ENCODE measurements at places on chromosomes 6 and 20. TPM values are rescaled to one million over a fixed set of nuclear protein-coding genes. Genes with fewer than 3 reads are reported as not detected.

Gene VGLL2
- total RNA-seq = not detected

Gene DAAM2
- total RNA-seq = not detected

Gene PRKN
- 0.22 TPM for total RNA-seq

Gene SMOC2
- total RNA-seq = not detected

Gene SDC4
- 98.1 TPM for total RNA-seq

Gene EPB41L2
- 27.2 TPM for total RNA-seq

Gene SFT2D1
- 60.9 TPM for total RNA-seq

Gene RIPOR2
- total RNA-seq = 54.4 TPM

Gene CD2AP
- total RNA-seq = 28.8 TPM

Gene TCF21
- total RNA-seq = not detected

GRCh38 chr6:41846666-41847237 is 48.4 kb downstream of the USP49 start:
- H3K4me3 ChIP-seq = no peak overlapping the region
- no peaks in the 10 kb centered on the region for H3K27me3 ChIP-seq
- H3K36me3 ChIP-seq = no peaks in the 10 kb centered on the region
- DNase-seq = peak; percentile 38

- H3K4me3 ChIP-seq = peak overlapping the region; percentile 80
- peak overlapping the region; percentile 96 for H3K27ac ChIP-seq
- no peaks in the 10 kb centered on the region for H3K36me3 ChIP-seq
- peaks cover 21% of the 10 kb centered on the region for H3K4me1 ChIP-seq
Measured at GRCh38 chr6:28337121-28337520, 1.2 kb upstream of the ZSCAN31 start.

GRCh38 chr6:80174900-80175572 is 68.6 kb downstream of the BCKDHB start:
- no peaks in the 10 kb centered on the region for H3K27me3 ChIP-seq
- H3K4me1 ChIP-seq = no peaks in the 10 kb centered on the region
- H3K36me3 ChIP-seq = no peaks in the 10 kb centered on the region
- DNase-seq = no peak
- no peak overlapping the region for H3K27ac ChIP-seq

- no peaks in the 10 kb centered on the region for H3K27me3 ChIP-seq
- no peaks in the 10 kb centered on the region for H3K4me1 ChIP-seq
- H3K27ac ChIP-seq = no peak overlapping the region
- H3K4me3 ChIP-seq = no peak overlapping the region
- H3K36me3 ChIP-seq = no peaks in the 10 kb centered on the region
Measured at GRCh38 chr6:89483111-89483720, 50.3 kb downstream of the ANKRD6 start.

GRCh38 chr6:13854716-13855250 is 40.4 kb upstream of the MCUR1 start:
- no peak for DNase-seq
- H3K4me1 ChIP-seq = no peaks in the 10 kb centered on the region
- H3K4me3 ChIP-seq = no peak overlapping the region
- H3K36me3 ChIP-seq = no peaks in the 10 kb centered on the region
- H3K27ac ChIP-seq = no peak overlapping the region
- H3K27me3 ChIP-seq = no peaks in the 10 kb centered on the region

DNA sequence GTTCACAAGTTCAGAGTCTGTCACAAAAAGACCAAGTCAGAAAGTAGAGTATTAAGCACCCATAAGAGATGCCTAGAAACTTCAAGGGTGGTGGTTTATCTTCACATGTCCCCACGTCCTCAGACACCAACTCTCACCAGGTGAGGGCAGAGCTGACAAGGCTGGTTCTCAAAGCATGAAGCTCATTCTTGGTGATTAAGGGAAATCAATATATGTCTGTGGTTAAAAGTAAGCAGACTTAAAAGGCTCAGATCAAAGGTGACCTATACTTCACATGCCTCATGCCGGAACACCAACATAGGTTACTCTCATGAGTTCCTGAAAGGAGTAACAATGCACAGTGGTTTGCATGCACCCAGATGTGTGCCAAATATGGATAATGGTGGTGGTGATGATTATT is 27.0 kb downstream of the IL17A start:
- no peaks in the 10 kb centered on the region for H3K4me1 ChIP-seq
- no peaks in the 10 kb centered on the region for H3K27me3 ChIP-seq
- no peaks in the 10 kb centered on the region for H3K36me3 ChIP-seq
- H3K4me3 ChIP-seq = no peak overlapping the region

DNA sequence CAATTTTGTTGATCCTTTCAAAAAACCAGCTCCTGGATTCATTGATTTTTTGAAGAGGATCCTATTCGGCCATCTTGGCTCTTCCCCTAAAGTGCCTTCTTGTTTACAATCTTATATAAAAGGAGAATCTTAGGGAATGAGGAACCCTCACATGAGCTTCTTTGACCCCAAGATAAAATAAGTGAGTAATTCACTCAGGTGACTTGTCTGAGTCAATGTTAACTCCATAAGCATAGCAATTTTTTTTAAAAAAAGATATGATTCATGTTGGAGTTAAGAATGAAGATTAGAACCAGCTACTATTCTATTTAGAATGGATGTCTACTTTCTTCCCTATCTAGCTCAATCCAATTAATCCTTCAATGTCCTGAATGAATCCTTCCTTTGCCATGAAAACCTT is 21.0 kb downstream of the WASF1 start:
- no peaks in the 10 kb centered on the region for H3K27me3 ChIP-seq
- H3K27ac ChIP-seq = no peak overlapping the region
- no peak for DNase-seq
- H3K4me3 ChIP-seq = no peak overlapping the region

DNA sequence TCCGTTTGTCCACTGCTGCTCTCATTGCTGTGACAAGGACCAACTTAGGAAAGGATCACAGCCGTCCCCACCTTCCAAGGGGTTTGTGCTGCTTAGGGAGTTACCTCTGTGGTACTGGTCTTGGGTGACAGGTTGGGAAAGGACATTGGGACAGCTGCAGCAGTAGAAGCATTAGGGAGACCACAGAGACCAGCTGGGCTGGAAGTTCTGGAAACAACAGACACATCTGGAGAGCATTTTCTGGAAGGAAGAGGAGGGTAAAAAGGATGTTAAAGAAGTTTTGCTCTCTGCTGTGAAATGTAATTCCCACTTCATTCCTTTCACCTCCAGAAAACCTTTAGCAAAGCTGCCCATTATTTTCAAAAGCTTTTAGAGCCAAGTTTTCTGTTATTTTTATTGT is 304.2 kb downstream of the LRFN2 start:
- H3K36me3 ChIP-seq = no peaks in the 10 kb centered on the region
- H3K4me1 ChIP-seq = no peaks in the 10 kb centered on the region
- DNase-seq = no peak
- no peaks in the 10 kb centered on the region for H3K27me3 ChIP-seq
- no peak overlapping the region for H3K4me3 ChIP-seq

DNA sequence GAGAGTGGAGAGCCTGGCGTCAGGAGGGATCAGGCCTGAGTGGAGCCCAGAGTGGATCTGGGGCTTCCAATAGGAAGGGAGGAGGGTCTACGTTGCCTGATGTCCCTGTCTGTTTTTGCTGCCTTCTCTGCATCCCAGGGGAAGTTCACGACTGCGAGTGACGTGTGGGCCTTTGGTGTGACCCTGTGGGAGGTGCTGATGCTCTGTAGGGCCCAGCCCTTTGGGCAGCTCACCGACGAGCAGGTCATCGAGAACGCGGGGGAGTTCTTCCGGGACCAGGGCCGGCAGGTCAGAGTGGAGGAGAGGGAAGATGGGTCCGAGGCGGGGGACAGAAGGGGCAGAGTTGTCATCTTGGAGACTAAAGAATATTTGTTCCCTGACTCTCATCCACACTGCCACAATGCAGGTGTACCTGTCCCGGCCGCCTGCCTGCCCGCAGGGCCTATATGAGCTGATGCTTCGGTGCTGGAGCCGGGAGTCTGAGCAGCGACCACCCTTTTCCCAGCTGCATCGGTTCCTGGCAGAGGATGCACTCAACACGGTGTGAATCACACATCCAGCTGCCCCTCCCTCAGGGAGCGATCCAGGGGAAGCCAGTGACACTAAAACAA is 9.2 kb upstream of the GTF2H4 start:
- H3K4me1 ChIP-seq = no peaks in the 10 kb centered on the region
- H3K36me3 ChIP-seq = no peaks in the 10 kb centered on the region
- no peak overlapping the region for H3K27ac ChIP-seq
- no peak overlapping the region for H3K4me3 ChIP-seq
- DNase-seq = no peak

DNA sequence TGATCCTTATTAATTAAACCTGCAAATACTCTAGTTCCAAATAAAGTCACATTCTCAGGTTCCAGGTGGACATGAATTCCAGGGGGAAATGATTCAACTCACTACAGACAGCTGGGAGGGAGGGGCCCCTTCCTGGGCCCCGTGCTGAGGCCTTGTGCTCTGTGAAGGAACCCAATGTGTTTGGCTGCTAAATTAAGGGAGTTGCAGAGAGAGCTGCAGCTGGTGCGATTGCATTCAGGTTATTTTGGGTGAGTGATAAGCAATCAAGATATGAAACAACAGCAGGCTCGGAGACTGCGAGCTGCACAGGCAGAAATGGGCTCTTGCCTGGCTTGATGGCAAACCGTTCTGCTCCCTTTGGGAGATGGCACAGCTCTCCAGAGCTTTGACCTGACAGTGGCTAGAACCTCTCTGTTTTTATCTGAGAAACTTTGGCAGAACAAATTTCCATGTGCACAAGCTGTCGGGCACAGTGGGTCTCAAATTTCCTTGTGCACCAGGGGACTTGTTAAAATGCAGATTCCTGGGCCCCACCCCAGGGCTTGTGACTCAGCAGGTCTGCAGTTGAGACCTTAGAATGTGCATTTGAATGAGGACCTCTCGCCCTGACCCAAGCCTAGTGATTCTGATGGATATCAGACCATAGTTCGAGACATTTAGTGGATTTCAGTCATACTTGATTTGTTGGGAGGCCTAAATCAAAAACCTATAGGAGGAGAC is 9.8 kb downstream of the MAPK13 start:
- H3K27ac ChIP-seq = no peak overlapping the region
- no peaks in the 10 kb centered on the region for H3K27me3 ChIP-seq
- no peak for DNase-seq
- no peak overlapping the region for H3K4me3 ChIP-seq

DNA sequence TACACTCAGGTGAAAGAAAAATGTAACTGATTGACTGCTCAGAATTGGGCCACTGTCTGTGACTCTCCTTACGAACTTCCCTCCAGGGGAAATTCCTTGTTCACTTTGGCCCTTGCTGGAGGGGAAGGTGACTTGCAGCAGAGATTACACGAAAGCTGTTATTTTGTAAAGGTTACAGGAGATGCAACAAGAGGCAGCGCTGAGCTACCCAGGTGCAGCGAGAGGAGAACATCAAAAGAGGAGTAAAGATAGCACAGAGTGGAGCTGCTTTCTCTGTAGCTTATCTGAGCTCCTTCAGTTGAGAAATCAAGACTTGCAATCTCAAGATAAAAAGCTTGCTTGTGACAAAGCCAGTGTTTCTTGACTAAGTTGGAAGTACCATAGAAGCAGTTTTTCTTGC is 144.6 kb downstream of the ARHGAP18 start:
- H3K4me1 ChIP-seq = no peaks in the 10 kb centered on the region
- no peak for DNase-seq
- no peaks in the 10 kb centered on the region for H3K36me3 ChIP-seq
- H3K4me3 ChIP-seq = no peak overlapping the region

DNA sequence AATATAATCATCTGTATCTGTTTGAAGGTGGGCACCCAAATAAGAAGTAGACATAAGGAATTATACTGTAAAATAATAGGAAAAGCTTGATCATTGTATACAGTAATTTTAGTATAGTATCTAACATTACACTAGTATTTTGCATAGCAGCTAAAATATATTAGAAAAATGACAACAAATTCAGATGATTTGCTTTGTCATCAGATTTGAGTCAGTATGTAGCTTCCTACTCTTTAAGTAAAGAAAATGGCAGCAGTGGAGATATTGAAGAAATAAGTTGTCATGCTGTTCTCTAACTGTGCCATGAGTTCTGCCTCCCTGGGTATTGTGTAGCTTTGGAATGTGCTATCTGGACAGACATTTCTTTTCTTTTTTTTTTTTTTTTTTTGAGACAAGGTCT is 74.4 kb downstream of the TIAM2 start:
- no peaks in the 10 kb centered on the region for H3K36me3 ChIP-seq
- H3K27me3 ChIP-seq = no peaks in the 10 kb centered on the region
- no peak overlapping the region for H3K4me3 ChIP-seq
- H3K27ac ChIP-seq = no peak overlapping the region

DNA sequence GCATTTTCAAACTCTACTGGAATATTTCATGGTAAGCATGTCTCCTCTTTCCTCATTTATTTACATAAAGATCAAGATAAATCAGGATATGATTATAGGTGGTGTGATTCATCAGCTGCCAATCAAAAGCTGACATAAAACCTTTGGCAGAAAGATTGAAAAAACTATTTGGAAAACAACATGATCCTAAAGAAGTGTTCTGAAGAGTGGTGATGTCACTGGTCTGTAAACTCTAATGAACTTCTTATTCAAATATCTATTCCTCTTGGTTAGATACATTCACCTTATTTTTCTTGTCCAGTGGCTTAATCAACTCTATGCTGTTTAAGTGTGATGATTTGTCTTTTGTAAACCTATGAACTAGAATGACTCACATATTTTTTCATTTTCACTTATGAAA is 535.5 kb upstream of the CITED2 start:
- H3K36me3 ChIP-seq = no peaks in the 10 kb centered on the region
- H3K27ac ChIP-seq = no peak overlapping the region
- no peaks in the 10 kb centered on the region for H3K27me3 ChIP-seq
- no peak overlapping the region for H3K4me3 ChIP-seq

DNA sequence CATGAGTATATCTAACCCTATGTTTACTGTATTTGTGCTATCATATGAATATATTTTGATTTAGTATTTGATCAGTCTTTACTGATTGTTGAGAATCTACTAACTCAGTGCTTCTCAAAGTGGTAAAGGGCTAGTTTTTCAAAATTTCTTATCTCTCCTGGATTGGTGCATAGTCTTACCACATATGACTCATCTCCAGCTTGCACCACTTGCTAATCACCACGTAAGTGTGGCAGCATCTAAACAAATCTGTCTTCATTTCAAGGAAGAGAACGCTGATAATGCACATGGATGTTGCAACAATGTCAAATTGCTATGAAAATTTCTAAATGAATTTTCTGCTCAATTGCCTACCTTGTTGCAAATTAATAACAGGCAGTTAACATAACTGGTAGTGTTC is 299.5 kb downstream of the PAX1 start:
- no peak overlapping the region for H3K27ac ChIP-seq
- H3K4me1 ChIP-seq = no peaks in the 10 kb centered on the region
- DNase-seq = no peak
- H3K27me3 ChIP-seq = no peaks in the 10 kb centered on the region
- H3K36me3 ChIP-seq = no peaks in the 10 kb centered on the region
- no peak overlapping the region for H3K4me3 ChIP-seq

GRCh38 chr6:27893059-27893835 is 18.9 kb downstream of the OR2B2 start:
- peak; percentile 91 for DNase-seq
- H3K4me1 ChIP-seq = peaks cover 19% of the 10 kb centered on the region
- H3K27me3 ChIP-seq = no peaks in the 10 kb centered on the region
- peak overlapping the region; percentile 82 for H3K4me3 ChIP-seq

- no peak for DNase-seq
- no peaks in the 10 kb centered on the region for H3K27me3 ChIP-seq
- H3K4me3 ChIP-seq = no peak overlapping the region
- no peaks in the 10 kb centered on the region for H3K4me1 ChIP-seq
- no peaks in the 10 kb centered on the region for H3K36me3 ChIP-seq
Measured at GRCh38 chr6:82040405-82041221, 206.9 kb downstream of the IBTK start.

GRCh38 chr20:2875690-2876203 is 2.5 kb downstream of the PTPRA start:
- H3K27me3 ChIP-seq = no peaks in the 10 kb centered on the region
- H3K27ac ChIP-seq = no peak overlapping the region
- no peaks in the 10 kb centered on the region for H3K36me3 ChIP-seq
- peaks cover 38% of the 10 kb centered on the region for H3K4me1 ChIP-seq
- no peak overlapping the region for H3K4me3 ChIP-seq

GRCh38 chr6:107198631-107199416 is 83.5 kb upstream of the BEND3 start:
- no peaks in the 10 kb centered on the region for H3K27me3 ChIP-seq
- H3K36me3 ChIP-seq = no peaks in the 10 kb centered on the region
- H3K4me1 ChIP-seq = no peaks in the 10 kb centered on the region
- no peak overlapping the region for H3K27ac ChIP-seq
